ENCODE measurements at places on chromosomes 1 and 21.
A peak's percentile ranks its signal among the peaks of the same experiment; 100 is the strongest.

DNA sequence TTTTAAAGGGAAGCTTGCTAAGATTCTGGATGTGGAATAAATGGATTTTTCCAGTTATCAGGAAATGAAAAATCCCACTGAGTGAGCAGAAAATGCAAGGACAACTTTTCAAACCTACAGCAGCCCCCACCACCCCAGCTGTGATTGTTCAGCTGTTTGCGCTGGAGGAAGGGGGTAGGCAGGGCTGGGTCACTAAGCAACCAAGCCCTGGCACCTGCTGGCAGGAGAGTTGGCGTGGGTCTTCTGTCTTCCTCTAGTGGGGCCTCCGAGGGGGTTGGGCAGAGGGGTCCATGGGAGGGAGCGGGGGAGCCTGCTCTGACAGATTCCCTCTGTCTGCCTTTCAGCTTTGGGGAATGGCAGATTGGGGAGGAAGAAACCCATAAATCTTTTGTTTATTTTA lies 45.3 kb downstream of the EIF2D start:
- no peak for DNase-seq

DNA sequence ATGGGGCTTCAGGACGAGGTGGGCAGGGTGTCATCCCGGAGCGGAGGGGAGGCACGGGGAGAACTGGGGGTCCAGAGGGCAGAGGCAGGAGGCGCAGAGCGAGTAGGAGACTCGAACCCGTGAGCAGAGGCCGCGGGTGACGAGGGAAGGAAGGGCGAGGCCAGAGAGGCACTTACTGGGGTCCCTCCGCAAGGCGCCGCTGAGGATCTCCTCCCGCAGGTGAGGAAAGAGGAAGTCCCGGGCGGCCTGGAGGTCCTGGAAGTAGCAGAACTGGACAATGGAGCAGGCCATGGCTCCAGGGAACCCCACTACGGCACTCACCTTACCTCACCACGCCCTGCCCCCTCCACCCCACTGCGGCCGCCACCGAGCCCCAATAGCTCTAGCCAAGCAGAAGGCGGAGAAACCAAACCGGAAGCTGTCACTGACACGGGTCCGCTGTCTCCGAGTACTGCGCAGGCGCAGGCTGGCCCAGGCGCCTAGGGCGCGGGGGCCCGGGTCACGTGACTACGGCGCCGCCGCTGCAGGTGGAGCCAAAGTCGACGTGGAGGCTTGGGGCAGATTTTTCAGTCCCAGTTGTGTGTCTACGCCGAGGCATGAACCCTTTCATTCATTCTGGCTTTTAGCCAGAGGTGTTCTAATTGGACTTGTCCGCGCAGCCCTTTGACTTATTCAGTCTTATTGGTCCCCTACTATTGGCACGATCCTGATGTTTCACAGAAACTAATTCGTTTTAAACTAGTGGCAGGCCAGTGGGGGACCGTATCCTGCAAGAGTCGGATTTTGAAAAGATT lies at the start of gene RAB3GAP2:
Gene RAB3GAP2 (minus strand): TSS at position 407 of the 794 bp plus-strand sequence. CDS start 116 bp downstream, at position 291.
- DNase-seq, result peak; percentile 95

- no peak for DNase-seq
Measured at GRCh38 chr1:203091761-203092330, 6.0 kb upstream of the MYOG start.

GRCh38 chr21:17585875-17586450 lies 26.7 kb downstream of the BTG3 start:
- DNase-seq, result no peak

DNA sequence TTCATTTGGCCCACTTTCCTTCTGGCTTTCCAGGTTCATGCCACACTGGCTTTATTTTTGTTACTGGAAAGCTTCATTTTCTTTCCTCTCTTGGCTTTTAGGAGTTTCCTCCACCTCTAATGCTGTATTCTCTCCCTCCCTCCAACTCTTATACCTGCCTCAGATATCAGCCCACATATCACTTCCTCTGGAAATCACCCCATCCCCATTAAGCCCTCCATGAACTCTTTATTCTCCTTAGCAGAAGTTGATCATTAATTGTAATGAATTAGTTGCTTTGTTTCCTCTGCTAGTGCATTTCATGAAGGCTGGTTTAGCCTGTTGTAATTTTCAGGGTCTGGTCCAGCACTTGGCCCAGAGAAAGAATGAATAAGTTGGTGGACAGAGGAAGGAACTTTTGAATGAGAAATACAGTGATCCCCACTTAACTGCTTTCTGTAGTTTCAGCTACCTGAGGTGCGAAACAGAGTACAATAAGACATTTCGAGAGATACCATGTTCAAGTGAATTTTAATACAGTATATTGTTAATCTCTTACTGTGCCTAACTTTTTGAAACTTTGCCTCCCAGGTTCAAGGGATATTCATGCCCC lies 1.7 kb downstream of the SOAT1 start:
- no peak for DNase-seq

GRCh38 chr1:89081005-89081404 lies 16.0 kb upstream of the GBP1 start:
- DNase-seq, result no peak

- DNase-seq, result no peak
Measured at GRCh38 chr1:58845942-58846341, 62.1 kb upstream of the JUN start.

Data from T-helper 1 cell (primary cell).